ENCODE measurements at places on chromosomes 6 and 20. TPM values are rescaled to one million over a fixed set of nuclear protein-coding genes. Genes with fewer than 3 reads are reported as not detected.

SMOC2 gene
- not detected for total RNA-seq

ZNF334 gene
- 0.43 TPM for total RNA-seq

RWDD1 gene
- total RNA-seq = 47.0 TPM

CST7 gene
- total RNA-seq = 700 TPM

GRIK2 gene
- not detected for total RNA-seq

NKAPL gene
- total RNA-seq = 0.31 TPM

CDH22 gene
- total RNA-seq = not detected

DNA sequence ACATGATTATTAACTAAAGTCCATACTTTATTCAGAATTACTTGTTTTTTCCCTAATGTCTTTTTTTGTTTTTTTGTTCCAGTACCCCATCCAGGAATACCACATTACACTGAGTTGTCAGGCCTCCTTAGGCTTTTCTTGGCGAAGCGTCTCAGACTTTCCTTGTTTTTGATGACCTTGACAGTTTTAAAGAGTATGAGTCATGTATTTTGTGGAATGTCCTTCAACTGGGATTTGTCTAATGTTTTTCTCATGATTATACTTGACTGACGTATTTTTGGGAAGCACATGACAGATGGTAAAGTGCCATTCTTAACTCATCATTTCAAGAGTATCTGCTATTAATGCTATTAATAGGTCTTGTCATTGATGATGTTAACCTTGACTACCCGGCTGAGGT is 23.6 kb downstream of the ENPP1 start:
- DNase-seq = no peak

DNA sequence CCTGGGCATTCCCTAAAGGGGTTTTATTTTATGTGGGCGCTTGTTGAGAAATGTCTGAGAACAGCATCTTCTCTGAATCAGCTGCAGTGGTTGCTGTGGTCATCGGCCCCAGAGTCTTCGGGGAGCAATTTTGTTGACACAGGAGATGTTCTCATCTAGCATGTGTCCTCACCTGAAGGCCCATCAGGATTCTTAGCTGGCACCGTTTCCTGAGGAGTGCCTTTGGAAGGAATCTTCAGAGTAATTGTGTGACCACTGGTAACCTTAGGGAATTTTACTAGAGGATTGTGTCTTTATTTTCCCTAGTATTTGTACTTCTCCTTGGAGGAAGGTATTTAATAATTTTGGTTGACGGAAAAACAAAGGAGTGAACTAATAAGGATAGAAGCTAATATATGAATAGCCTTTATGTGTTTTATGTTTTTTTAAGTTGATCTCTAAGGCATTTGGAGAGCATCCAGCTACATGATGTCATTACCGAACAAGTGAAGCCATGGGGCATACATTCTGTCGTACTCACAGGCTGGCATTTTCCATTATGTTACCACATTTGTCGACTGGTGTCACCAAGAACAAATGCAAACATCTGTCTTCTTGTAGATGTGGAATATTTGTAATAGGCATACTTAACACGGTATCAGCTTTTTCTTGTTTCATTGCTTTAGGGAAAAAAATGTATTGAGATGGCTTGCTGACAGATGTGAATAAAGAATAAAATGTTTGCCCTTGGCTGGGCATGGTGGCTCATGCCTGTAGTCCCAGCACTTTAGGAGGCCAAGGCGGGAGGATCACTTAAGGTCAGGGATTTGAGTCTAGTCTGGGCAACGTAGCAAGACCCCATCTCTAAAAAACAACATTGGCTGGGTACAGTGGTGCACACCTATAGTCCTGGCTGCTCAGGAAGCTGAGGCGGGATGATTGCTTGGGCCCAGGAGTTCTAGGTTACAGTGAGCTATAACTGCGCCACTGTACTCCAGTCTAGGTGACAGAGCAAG is 41.9 kb downstream of the TULP4 start:
- DNase-seq = no peak

GRCh38 chr20:57270204-57270984 is 4.0 kb upstream of the BMP7 start:
- no peak for DNase-seq

- DNase-seq = peak; percentile 80
Measured at GRCh38 chr20:33667676-33668465, 1.1 kb downstream of the ACTL10 start.

DNA sequence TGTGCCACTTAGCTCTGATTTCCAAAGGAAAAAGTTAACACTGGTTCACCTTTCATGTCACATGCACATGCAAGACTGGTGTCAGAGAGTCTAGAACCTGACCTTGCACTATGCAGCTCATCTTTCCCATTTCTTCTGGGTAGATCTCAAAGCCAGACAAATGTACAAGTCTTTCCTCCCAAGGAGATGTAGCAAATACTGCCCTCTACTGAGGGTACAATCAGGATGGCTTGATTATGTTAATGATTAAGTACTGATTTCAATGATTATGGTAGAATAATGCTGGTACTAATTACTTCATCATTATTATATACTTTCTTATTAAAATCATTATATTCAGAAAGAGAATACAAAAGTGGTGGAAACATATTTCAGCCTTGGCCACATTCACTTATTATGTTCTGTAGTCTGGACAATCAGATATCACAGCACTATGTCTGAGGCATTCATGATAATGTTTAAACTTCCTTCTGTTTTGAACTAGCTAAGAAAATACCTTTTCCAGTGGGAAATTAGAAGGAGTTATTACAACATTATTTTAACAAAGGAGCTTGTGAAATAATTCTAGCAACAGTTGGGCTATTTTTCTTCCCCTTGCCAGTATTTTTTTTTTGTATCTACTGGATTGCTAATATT is 68.5 kb upstream of the FOXO3 start:
- no peak for DNase-seq

DNA sequence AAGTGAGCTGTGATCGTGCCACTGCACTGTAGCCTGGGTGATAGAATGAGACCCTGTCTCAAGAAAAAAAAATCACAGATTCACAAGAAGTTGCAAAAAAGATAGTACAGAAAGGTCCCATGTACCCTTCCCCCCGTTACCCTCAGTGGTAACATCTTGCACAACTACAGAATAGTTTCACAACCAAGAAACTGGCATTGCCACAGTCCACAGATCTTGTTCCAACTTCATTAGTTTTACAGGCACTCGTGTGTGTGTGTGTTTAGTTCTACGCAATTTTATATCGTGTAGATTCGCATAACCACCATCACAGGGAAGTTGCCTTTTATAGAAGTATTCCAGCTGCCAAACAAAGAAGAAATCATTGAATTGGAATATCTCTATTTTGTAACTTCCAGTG is 19.1 kb downstream of the SPATA2 start:
- no peak for DNase-seq

- DNase-seq = no peak
Measured at GRCh38 chr6:170108456-170108855, 182.4 kb downstream of the DLL1 start.

DNA sequence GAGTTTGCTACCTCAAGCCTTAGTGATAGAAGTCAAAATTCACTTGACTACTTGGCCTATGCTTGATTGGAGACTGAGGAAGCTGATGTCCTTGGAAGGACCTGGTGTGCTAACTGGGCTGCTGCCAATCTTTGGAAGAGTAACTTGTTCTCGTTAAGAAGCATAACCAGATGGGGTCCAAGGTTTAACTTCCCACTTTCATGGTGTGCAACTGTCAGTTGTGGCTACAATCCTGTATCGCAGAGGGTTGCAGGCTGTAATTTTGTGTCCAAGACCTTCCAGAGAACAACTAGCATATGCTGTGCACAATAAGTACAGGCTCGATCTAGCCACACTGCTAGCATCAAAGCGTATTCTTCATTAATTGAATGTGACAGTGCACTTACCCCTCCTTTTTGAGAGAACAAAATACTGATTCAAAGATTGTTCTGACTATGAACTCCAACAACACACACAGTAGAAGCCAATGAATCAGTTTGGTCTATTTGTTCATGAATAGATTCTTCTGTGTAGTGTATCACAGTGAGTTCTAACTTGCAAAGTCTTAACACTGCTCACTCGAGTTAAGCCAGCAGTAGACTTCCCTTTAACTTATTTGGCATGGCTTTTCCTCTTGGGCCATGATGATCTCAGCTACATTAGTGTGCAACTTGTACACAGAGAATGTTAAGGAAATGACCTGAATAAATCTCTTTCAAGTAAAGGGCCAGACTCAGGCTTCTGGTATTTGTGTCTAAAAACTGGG is 15.8 kb upstream of the PLCB1 start:
- DNase-seq = no peak

DNA sequence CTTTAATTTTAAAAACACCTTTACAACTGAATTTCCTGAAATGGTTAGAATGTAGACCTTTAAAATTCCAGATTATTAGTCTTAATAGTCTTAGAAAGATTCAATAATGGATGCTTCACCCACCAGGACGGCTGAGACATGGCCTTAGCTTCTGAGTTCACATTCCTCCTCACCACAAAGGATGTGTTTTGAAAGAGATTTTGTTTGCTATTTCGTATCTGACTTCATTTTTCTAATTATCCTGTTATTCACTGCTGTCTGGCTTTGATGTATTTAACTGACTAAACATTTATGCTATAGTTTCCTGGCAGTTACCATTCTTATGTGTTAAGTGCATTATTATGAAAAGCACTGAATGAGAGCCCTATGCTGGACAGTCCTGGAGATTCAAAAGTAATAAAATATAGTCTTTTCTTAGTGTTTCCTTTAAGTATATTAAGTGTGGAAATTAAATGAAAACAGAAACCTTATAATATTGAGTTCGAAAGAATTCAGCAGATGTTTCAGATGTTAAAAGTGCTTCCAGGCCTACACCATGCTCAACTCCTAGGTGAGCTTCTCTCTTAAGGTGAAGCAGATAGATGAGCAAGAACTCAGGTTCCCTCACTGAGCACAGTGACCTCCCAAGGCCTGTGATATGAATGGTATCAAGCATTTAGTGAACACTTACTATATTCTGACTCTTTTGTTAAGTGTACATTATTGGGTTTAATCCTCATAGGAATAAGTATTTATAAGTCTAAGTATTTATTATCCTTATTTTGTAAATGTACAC is 40.3 kb downstream of the MAP3K4 start:
- DNase-seq = no peak

DNA sequence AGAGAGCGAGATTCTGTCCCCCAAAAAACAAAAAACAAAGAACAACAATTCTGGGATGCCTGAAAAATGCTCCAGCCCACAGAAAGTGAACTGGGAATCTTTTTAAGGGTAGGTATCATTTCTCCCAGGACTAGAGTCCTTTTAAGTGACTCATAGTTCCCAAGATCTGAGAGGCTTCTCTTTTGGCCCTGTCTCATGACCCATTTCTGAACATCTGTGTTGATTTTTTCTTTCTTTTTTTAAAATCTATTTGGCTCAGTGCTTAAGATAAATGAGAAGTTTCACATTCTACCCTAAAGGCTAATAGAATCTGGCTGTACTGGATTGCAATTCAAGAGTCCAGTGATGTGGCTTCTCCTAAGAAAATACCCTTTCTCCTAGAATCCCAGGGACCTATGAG is 217.6 kb upstream of the FOXQ1 start:
- no peak for DNase-seq

GRCh38 chr6:151807513-151808370 is at the start of gene ESR1:
ESR1 (plus strand) TSS chr6:151807682; CDS start chr6:151807913, 231 bp downstream.
- no peak for DNase-seq

DNA sequence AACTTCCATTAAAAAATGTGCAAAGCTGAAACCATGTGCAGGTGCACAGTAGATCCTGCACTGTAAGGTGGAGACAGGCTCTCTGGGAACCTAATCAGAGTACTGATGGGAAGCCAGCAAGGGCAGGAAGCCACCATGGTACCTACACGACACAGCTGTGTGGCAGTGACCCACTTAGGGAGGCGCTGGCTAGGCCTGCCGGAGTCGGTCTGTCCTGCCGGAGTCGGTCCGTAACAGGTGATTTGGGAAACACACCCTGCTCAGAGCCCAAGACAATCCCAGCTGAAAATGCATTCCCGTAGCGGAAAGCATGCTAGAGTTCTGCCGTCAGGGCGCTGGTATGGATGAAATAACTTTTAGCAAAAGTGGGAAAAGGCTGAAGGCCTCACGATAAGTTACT is 17.2 kb downstream of the TXNDC5 start:
- no peak for DNase-seq

DNA sequence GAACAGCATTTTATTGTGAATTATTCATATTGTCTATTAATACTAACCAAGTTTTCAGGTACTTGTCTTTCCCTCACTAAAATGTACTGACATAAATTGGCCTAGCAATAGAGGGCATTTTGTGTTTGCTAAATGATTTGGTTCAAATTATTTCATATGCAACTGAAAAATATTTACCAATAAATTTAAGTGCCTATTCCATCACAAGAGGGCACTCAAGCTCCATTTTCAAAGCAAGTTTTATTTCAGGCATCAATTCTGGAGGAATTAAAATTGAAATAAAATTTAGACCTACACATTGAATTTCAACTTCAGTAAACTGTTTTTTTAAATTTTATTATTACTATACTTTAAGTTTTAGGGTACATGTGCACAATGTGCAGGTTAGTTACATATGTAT is 114.3 kb upstream of the SYNCRIP start:
- DNase-seq = no peak

DNA sequence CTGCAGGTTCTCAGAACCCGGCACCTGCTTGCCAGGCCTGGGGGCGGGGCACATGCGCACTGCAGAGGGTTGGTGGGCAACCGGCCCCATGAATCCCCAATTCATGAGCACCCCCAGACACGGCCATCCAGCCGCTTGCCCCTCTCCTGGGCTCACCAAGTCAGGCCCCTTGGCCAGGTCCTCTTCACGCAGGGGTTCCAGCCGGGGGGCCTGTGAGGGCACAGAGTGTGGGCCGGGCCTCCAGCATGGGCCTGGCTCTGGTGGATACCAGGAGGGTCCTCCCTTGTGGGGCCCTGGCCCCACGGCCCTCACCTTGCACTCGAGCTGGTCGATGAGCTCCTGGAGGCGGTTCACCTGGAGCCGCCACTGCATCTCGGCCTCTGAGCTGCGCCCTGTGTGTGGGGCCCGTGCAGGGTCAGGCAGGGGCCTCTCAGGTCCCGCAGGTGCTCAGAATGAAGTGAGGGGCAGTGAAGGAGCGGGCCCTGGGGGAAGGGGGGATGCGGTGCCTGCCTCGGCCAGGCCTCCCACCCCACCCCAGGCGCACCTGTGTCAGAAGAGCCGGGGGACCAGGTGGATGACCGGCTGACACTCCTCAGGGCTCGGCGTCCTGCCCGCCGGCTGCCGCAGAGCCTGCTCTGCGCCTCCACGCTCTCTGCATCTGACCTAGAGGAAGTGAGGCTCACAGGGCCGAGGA is 2.6 kb upstream of the C20orf144 start:
- no peak for DNase-seq

Data from natural killer cell (primary cell).